ENCODE measurements at places on chromosomes 13 and 19.

GRCh38 chr19:38765214-38765613 is 8.1 kb downstream of the LGALS7 start:
- no peak for DNase-seq

GRCh38 chr19:46109876-46110275 is 14.6 kb downstream of the IGFL3 start:
- no peak for DNase-seq

GRCh38 chr19:10268071-10268470 is 2.8 kb upstream of the ICAM1 start:
- DNase-seq: no peak

DNA sequence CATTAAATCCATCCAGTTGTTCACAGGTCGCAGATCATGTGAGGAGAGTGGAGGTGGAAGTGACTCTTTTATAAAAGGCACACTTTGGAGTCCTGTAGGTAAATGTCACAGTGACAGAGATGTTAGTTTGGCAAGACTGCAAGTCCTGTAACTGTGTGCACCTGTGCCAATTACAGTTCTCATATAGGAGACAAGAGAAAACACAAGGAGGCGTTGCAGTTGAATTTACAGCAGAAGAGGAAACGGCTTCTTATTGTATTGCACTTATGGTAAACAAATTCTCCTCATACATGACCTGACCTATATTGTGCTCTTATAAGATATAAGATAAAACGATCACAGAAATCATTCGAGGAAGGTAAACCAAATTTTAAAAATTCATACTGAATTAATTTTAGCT is 732.8 kb upstream of the SLC10A2 start:
- no peak for DNase-seq

GRCh38 chr13:85241060-85241459 is 558.2 kb downstream of the SLITRK6 start:
- DNase-seq: no peak

DNA sequence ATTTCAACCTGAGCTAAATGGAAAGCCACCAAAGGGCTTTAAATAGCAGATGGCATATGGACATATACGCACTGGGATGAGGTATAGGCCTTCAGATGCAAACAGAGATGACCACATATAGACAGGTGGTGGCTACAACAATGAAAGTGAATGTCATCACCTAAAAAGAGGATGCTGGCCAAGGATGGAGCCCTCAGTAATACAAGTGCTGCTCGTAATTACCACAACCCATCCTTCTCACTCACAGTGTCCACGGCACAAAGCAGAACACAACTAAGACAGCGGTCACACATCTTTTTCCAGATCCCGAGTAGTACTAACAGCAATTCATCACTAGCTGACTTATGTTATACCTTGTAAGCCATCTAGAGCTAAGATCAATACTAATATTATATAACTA is 18.2 kb upstream of the DOCK9 start:
- no peak for DNase-seq

GRCh38 chr19:15126131-15126910 is 19.1 kb downstream of the SYDE1 start:
- no peak for DNase-seq

DNA sequence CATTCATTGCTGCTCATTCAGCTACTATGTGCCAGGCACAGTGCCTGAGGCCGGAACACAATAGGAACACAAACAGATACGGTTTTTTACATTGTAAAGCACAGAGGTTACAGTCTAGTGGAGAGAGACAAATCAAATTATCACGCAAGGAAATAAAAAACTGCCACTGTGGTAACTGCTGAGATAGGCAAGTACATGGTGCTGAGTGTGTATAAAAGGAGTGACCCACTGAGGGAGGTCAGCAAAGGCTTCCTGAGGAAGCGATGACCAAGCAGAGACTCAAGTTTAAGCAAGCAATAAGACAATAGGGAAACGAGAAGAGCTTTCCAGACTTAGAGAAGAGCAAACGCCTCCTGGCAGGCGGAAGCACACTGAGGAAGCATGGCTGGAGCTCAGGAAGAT is 56.4 kb downstream of the NUFIP1 start:
- DNase-seq: no peak

- DNase-seq: no peak
These were observed 16.3 kb downstream of the ELAVL1 start for GRCh38 chr19:7989071-7989575.

DNA sequence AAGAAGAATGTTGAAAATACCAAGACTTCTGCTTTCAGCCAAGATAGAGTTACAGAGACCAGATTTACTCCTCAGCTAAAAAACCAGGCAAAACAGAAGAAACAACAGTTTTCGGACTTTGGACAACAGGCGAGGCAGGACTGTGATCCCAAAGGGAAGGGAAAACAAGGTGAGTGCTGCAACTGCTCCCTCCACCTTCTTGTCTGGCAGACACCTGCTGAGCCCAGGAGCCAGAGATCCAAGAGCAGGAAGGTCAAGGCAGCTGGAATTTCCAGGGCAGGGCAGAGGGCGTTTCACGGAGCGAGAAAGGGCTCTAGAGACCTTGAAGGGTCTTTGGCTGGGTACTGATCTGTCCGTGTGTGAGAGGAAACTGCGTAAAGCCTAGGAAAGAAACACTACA is 32.9 kb upstream of the SLC7A9 start:
- DNase-seq: peak; percentile 51

GRCh38 chr19:43804432-43804831 is 2.2 kb upstream of the LYPD5 start:
- DNase-seq: no peak

DNA sequence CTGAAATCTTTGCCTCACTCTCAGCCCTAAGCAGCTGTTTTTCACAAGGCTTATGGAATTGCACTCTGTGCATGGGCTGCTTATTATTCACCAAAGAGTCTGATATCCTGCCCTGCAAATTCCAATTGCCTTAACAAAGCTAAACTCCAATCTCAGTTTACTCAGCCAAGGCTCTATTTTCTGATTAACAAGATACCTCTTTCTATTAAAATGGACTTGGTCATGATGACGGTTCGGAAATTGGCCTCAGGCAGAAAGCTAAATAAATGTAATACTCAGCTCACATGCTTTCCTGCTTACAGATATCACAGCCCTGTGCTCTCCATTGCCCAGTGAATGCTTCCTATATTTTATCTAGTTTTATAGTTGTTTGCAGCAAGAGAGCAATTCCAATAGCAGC is 1270.8 kb downstream of the PCDH9 start:
- DNase-seq: no peak

DNA sequence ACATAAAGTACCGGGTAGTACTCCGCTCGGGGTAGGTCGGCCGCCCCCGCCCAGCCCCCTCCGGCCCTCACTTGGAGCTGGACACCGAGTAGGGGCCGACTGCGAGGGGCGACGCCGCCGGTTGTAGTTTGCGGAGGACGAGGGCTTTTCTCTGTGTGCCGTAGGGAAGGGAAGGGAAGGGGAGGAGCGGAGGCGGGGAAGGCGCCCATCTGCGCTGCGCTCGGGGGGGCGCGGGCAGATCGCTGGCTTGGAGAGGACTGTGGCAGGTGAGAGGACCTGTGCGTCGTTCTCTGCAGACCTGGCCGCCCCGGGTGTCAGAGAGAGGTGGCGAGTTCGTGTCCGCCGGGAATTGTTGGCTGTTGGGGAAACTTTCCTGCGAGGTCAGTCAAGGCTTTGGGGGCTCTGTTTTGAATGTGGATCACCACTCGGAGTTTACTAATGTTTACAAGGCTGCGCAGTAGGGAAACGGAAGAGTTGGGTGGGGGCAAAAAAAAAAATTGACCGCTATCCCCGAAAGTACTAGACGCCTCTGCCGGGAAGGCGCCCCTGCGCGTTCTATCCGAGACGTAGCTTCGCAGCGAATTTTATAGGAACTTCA is 1.4 kb downstream of the ING1 start:
- DNase-seq: peak; percentile 64

DNA sequence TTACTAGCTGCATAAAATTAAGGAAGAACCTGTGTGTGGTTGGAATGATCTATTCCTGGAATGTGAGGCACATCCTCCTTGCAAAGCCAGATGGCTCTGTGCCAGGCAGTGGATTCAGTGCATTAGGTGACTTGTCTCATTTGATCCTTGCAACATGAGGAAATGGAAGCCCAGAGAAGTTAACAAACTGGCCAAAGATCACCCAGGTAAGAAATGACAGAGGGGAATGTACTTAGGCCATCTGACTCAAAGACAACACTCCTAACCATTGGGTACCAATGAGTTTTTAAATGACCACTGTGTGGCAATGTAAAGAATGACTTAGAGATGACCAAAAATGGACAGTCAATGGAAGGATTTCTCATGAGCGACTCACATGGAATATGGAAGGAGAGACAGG is 114.2 kb upstream of the RXFP2 start:
- no peak for DNase-seq

DNA sequence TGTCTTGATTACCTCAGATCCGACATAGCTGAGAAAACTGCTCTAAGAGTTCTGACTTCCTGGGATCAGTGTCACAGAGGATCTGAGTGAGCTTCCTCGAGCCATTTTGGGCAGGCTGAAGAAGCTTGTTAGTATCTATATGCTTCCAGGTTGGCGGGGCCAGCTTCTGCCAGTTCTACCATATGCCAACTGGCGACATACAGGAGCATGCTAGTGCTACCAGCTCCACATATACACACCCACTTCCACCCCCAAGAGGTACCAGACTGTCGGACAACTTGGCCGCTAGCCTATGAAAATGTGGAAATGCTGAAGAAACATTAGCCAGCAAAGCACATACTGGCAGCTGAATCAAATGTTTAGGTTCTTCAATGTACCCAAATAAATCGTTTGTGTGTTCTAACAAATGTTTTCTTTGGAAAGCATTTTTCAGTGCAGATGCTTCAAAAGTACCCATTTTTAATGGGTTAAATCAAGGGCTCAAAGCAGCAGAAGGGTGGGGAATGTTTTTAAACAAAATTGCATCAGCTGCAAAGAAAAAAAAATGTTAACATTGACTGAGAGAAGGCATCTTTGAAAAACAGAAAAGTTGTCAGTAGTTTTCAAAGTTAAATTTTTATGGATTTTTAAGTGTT is 163.7 kb downstream of the KLF12 start:
- DNase-seq: no peak

GRCh38 chr19:12255372-12255771 is 39.3 kb downstream of the ZNF44 start:
- no peak for DNase-seq

- no peak for DNase-seq
These were observed 65.7 kb downstream of the SLITRK5 start for GRCh38 chr13:87736849-87737385.

GRCh38 chr19:9721861-9722260 is 46.7 kb downstream of the ZNF846 start:
- DNase-seq: peak; percentile 40

- DNase-seq: no peak
These were observed 6.0 kb downstream of the RNASEH2B start for GRCh38 chr13:50915565-50915964.

DNA sequence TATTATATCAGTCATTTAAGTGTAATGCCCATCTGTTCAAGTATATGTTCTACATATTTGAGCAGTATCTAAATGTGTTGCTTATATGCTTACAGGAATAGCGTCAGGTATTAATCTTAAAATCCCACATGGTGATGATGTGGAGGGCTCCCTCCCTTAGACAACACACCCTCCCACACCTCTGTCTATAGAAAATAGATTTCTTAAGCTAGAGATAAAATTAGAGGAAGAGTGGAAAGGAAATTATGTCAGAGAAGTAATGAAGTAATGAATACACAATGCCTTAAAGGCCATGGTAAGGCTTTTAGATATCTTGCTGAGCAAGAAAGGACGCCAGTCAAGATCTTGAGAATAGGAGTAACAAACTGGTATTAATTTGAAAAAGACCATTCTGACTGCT is 12.4 kb downstream of the ZDHHC20 start:
- DNase-seq: no peak
